SW480 (cell line): ENCODE measurements at places on chromosomes 3 and 15.

- no peak for DNase-seq
Observed at GRCh38 chr3:168152149-168152548, 56.4 kb upstream of the GOLIM4 start.

DNA sequence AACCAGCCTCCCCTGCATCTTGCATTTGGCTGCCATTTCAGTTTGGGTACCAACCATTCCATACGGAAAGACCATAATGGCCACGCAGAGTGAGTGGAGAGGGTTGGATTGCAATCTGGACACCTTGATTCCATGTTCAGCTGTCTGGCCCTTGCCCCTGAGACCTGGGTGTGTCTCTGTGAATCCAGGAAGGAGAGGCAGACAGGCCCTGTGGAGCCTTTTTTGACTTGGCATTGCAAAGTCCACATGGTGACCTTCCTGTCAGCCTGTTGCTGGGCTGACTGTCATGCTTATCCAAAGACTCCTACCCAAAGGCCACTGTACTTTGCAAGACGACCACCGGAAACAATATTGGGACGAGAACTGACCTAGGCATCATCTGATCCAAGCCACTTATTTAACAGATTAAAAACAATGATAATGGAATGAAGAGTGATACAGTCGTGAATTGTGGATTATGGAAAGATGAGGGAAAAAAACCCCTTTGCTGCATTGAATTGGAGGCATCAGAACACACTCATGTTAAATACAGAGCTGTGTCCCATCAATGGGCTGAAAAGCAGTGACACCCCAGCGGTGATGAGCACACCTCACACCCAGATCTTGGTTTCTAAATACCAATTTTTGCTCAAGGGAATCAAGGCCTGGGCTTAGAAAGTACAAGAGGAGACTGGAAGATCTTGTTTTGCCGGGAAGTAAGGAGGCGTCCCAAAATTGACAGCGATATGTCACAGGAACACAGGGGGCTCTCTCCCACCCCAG, 86.0 kb downstream of the LRRK1 start:
- DNase-seq = no peak

DNA sequence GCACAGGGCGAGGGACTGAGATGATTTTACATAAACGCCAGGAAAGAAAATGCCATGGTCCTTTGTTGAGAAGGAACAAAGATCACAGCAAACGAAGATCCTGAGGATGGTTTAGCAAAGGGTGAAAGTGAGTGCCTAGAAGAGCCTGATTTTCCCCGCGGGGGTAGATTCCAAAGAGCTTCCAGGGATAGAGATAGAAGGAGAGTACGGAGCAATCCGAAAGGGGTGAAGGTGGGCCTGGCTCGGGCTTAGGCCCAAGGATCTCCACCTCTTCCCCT, 977 bp downstream of the CDC25A start:
- DNase-seq = no peak

DNA sequence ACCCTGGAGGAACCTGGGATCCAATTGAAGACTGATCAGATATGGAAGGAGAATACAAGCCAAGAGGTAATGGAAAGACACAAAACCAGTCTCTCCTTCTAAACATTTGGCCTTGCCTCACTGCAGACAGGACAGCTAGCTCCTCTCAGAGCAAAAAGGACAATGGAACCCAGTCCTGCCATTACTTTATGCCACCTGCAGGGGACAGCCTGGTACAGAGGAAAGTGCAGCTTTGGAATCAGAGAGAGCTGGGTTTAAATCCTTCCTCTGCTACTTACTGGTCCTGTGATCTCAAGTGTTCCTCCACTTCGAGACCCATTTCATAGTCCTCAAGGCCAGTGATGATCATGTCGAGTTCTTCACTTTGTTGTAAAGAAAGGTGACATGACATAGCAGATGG, 159.4 kb upstream of the SMAD3 start:
- DNase-seq = no peak

- DNase-seq = no peak
Observed at GRCh38 chr3:124814620-124815421, 72.3 kb downstream of the ITGB5 start.

DNA sequence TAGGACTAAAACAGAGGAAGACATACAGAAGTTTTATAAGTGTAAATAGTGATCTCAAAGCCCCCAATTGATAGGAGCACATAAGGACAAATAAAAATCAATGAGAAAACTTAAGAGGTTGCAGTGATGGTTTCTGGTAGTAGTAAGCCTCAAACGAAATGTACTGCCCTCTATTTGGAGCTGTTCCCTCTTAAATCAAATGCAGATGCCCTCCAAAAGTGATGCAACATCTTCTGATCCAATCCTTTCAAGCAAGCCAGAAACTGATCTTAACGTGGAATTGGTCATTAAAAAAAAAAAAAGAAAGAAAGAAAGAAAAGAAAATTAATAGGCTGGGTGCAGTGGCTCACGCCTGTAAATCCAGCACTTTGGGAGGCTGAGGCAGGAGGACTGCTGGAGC, 259.3 kb downstream of the ZBTB20 start:
- DNase-seq = no peak

GRCh38 chr3:12395349-12396012, 88.8 kb upstream of the TSEN2 start:
- DNase-seq = no peak

GRCh38 chr3:147360646-147361453, 45.5 kb downstream of the ZIC4 start:
- no peak for DNase-seq

DNA sequence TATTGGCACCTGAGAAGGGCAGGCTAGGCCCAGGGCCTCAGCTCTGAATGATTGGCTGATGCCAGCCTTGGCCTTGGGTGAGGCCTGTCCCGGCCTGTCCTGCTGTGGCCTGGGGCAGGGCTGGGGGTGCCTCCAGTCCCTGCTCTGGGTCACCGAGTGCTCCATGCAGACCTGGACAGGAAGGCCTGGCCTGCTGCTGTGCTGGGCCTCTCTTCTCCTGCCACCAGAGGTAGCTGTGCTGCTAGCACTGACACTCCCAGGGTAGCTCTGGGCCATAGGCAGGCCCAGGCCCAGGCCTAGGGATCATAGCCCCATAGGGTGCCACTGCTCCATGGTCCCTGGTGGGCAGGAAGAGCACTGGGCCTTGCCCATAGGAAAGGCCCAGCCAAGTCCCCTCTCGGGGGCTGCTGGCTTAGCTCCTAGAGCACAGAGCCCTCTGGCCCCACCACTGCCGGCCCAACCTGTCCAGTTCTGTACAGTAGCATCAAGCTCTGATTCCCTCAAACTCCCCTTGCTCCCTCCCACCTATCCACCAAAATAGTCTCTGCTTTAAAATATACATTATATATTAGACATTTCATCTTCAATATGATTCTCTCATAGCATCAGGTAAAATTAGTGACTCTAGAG, 18.2 kb downstream of the ABTB1 start:
- DNase-seq = peak; percentile 80

DNA sequence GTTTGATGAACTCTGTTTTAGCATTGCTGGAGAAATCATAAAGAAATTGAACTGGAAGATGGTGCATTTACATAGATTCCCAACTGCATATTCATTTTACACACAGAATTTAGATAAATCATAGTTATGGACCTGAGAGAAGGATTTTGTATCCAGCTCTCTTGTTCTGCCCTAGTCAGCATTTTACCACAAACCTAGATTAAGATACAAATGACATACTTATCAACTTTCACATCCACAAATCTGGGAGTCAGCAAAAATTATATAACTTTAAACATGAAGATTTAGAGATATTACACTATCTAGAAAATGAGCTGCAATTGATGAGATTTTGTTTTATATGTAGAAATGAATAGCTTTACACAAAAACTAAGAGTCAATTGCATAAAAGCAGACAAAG, 632.8 kb downstream of the IGSF11 start:
- DNase-seq = no peak

DNA sequence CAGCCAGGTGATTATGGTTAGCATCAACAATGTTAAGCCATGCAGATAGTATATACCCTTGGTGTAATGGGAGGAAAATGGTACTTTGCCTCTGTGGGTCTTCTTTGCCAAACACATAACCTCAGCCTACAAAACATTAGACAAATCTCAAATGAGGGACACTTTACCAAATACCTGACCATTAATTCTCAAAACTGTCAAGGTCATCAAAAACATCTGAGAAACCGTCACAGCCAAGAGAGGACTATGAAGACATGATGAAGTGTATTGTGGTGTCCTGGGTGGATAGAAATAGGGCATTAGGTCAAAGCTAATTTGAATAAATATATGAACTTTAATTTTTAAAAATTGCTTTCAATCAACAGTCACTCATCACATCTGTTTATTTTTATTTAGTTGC, 1036.1 kb downstream of the AGBL1 start:
- DNase-seq = no peak

DNA sequence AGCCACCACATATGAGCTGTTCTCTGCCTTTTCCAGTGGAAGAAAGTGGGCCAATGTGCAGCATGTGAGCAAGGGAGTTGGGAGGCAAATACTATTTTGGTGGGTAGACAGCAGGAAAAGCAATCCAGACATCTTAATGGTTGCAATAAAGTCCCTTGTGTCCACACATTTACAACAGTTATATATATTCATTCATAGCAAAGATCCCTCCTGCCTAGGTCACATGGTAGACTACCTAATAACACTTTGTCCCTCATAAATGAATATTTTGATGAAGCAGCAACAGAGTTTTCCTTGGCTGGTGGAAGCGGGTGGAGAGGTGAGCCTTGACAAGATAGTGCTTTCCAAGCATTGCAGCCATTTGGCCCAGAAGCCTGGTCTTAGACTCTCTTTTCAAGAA, 6.2 kb upstream of the NSMCE3 start:
- no peak for DNase-seq

- no peak for DNase-seq
Observed at GRCh38 chr3:16205156-16205870, 30.8 kb downstream of the GALNT15 start.

DNA sequence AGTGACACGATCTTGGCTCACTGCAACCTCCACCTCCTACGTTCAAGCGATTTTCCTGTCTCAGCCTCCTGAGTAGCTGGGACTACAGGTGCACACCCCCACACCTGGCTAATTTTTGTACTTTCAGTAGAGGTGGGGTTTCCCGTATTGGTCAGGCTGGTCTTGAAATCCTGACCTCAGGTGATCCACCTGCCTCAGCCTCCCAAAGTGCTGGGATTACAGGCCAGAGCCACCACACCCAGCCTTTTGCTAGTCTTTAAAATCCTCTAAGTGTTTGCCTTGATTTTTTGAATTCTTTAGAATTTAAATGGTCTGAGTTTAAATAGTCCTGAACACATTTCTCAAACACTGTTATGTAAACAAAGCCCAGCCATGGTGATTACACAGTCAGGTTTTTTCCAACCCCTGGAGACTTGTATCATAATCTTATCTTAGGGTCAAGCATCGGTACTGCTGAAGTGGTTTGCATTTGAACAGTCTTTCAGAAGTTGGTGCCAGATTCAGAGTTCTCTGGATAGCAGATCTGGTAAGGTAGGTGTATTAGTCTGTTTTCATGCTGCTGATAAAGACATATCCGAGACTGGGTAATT, 28.2 kb upstream of the PIAS1 start:
- DNase-seq = no peak

DNA sequence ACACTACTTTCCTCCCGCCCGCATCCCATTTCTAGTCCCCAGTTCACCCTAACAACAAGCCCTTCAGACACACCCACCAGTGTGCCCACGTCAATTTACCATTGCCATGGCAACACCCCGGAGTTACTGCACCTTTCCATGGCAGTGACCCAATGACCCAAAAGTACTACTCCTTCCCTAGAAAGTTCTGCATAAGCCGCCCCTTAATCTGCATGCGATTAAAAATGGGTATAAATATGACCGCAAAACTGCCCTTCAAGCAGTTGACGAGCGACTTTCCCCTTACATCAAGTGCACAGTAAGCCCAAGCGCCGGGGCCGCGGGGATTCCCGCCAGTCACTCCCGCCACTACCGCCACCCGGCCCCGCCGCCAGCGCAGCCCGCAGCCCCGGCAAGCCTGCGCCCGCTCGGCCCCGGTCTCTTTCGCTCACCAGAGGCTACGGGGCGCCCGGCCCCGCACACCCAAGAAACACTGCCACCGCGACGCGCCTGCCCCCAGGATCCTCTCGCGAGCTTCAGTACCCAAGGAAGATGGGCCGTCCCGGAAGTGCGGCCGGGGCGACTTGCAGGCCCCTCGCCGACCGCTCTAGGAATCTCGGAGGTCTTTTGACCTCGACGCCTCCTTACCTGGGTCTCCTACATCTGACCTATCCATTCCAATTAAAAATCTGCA, 27.2 kb upstream of the ZNF502 start:
- DNase-seq = no peak

DNA sequence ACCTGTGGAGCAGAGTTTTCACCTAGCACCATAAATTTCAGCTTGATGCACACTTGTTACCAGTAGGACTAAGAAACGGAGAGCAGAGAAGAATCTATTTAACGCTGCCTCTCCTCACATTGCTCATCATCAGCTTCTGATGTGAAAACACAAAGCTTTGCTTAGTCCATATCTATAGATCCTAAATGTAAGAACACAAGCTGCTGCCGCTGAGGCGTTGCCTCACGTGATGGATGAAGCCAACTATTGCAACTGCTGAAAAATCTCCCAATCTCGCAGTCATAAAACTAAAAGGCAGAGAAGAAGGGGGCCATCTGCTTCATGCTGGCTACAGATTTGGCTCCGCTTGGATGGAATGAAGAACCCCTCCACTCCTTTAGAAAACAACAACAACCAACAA, 42.7 kb downstream of the CADPS start:
- no peak for DNase-seq

DNA sequence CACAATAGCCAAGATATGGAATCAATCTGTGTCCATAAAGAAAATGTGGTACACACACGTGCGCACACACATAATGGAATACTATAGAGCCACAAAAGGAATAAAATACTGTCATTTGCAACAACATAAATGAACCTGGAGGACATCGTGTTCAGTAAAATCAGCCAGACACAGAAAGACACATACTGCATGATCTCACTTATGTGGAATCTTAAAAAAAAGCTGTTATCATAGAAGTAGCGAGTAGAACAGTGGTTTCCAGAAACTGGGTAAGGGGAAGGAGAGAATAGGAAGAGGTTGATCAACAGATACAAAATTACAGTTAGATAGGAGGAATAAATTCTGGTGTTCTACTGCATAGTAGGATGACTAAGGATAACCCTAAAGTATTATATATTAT, 11.1 kb downstream of the ATOSA start:
- no peak for DNase-seq

DNA sequence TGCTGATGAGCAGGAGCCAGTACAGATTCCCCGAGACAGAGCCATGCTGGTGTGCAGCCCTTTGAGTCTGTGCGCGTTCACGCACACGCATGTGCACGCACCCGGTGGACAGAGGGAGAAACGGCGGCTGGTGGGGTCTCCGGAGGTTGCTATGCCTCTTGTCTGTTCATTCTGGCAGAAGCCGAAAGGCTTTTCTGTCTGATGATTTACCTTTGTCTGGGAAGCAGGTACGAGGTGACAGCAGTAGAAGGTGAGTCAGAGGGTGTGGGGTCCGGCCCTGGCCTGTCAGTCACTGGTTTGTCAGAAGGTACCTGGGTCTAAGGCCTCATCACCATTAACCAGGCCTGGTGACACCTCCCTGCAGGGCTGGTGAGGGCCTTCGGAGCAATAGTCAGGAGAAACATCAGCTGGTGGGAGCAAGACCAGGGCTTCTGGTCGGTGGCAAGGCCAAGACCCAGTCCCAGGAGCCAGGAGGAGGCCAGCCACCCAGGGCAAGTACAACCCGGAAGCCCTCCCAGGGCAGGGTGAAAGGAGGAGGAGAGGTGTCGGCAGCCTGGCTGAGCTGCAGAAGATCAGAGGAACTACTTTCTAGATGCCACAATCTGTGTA, 7.5 kb downstream of the PCSK6 start:
- no peak for DNase-seq

- no peak for DNase-seq
Observed at GRCh38 chr15:78732634-78733033, 78.6 kb downstream of the ADAMTS7 start.

GRCh38 chr3:29536016-29536758, 255.3 kb downstream of the RBMS3 start:
- DNase-seq = no peak
